ENCODE measurements at places on chromosomes 2 and 18.

- no peak for DNase-seq
Measured at GRCh38 chr2:98736464-98736889, 5.5 kb upstream of the MGAT4A start.

GRCh38 chr2:28904802-28905457 is 10.5 kb downstream of the WDR43 start:
- DNase-seq, result no peak

GRCh38 chr2:135164431-135164830 is 112.3 kb downstream of the RAB3GAP1 start:
- DNase-seq, result no peak

GRCh38 chr18:56462276-56462675 is 176.1 kb downstream of the TXNL1 start:
- no peak for DNase-seq

DNA sequence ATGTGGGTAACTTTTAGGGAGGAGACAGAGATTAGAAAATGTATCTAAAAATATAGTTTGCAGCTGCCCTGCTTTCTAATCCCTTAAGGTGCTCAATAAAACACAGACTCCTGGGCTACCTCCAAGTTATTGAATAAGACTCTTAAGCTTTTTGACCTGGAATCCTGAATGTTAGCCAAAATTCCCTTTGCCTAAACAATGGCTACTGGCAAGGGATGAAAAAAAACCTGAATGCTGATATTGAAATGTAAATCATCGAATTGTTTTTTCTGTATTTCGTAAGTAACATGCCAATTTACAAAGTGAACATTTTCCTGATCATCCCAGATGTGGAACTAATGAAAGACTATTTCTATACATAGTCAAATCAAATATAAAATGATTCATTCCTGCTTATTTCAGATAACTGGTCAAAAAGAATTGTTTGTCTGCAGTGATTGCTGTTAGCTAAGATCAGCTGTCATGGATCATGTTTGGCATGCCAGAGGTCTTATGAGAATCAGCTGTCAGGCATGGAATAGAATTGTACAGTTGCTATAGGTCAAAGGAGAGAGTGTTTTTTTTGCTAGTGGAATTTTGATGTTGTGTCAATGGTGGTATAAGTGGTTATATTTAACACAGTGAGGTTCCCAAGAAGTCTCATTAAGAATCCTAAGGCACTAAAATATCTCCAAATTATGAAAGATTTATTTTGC is 363.6 kb upstream of the CWC22 start:
- no peak for DNase-seq

DNA sequence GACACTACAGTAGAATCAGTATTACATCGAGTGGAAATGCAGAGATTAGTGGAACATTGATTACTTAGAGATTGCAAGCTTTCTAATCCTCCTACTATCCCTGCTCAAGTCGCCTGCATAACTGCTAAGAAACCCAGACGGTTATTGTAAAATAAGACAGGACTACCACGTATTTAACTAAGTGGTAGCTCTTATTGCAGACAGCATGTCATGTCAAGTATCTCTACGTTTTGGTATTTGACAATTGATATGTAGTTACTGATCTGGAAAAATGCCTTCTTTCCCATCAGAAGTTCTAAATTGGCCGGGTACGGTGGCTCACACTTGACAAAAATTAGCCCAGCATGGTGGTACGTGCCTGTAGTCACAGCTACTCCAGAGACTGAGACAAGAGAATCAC is 404.1 kb downstream of the CBLN2 start:
- no peak for DNase-seq

GRCh38 chr2:63053889-63054602 is 3.4 kb downstream of the OTX1 start:
- no peak for DNase-seq

GRCh38 chr2:152127628-152128027 is 28.8 kb upstream of the CACNB4 start:
- DNase-seq, result no peak

DNA sequence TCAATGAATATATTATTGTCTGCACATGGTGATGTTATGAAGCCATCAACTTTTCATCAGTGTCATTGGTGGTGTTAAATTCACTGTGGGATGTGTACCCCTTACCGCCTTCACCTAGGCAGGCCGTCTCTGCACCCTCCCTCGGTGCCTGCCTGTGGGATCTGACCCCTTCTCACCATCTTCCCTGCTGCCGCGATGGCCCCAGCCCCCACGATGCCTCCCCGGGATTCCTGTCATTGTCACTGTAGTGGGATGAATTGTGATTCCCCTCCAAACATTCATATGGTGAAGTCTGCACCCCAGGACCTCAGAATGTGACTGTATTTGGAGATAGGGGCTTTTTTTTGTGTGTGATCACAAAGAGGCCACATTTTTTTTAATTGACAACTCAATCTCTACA is 198.3 kb upstream of the HS6ST1 start:
- no peak for DNase-seq

GRCh38 chr2:239277401-239278085 is 123.3 kb downstream of the HDAC4 start:
- no peak for DNase-seq

DNA sequence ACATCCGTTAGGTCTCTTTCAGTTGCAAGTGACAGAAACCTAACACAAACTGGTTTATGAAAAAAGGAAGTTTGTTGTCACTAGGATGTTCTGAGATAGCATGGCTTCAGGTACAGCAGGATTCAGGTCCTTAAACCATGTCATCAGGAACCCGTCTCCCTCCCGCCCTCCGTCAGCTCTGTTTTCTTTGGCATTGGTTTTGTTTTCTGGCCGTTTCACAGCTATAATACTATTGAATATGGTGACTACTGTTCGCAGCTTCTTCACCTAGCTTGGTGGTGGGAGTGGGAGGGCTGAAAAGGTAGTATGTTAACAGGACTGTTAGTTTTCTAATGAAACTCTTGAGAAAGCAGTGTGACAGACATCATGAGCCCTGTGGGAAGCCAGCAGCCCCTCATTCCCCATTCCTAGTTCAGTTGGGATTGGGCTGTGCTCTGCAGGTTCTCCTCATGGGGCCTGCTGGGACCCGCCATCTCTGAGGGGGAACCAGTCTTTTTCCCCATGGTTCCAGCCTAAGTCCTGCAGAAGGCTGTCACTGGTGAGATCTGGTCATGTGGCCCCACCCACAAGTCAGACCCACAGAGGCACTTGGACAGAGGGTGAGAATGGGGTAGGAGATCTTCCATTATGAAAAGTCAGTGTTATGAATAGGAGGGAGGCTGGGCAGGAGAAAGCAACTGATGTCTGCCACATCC is 12.1 kb downstream of the PTMA start:
- no peak for DNase-seq

GRCh38 chr2:48356701-48357325 is 173.1 kb upstream of the STON1 start:
- DNase-seq, result peak; percentile 36

- no peak for DNase-seq
Measured at GRCh38 chr2:19472391-19472978, 114.1 kb upstream of the OSR1 start.

DNA sequence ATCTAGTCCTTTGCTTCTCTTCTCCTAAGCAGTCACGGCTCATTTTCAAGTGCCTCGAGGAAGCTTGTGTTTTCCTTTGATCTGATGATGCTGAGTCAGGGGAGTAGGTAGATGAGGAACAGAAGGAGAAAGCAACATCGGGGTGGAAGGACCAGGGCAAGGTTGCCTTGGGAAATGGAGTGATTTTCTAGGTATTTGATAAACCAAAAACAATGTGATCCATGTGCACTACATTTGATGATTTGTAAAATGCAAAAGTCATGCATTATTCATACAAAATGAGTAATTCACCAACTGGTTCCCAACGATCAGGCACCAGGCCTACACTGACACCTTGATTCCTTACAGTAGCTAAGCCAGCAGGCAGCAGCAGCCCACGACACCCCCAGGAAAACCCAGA is 205.3 kb downstream of the ANAPC1 start:
- DNase-seq, result no peak

DNA sequence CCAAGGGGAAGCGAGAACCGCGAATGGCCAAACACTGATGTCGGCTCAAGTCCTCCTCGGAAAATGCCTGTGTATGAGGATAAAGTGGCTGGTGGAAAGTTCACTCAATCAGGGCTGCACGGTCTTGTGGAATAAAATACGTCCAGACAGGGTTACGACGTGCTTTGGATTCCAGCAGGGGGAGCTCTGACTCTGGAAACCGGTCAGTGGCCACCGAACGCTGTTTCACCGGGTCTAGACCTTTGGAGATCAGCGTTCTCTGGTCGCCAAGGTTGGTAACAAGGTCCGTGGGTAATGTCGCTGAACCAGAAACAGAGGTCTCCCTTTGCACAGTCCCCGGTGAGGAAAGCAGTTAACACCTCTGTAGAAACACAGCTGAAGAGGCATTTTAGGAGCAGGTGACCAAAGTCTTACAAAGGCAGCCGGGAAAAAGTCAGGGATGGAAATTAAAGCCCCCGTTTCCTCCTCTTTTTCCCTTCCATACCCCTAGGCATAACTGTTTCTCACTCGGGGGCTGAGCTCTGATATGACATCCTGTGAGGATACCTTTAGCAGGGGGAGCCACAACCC is 47.8 kb downstream of the CDCA7 start:
- DNase-seq, result peak; percentile 100

DNA sequence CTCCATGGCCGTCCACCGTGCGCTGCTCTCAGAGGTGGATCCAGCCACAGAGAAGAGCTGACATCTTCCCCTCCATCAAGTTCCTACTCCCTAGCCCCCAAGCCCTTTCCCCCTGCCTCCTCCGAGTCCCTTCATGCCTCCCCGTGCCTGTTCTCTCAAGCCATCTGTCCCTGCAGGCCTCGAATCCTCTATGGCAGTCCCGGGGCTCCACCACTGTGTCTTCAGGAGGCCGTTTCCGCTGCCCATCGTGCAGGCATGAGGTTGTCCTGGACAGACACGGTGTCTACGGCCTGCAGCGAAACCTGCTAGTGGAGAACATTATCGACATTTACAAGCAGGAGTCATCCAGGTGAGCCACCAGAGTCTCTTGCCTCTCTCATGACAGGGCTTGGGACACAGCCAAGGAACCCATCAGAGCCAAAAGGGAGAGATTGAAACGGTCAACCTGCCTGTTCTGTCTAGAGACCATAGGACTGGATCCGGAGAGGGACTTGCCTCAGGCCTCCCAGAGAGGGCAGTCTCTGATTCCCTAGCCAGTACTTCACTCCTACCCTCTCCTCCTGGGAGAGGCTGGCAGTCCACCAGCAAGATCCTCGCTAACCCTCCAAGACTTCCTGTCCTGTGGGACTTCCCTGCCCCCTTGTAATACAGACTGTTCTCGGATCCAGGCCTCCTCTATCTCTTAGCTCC is 9.7 kb downstream of the UCN start:
- no peak for DNase-seq

- DNase-seq, result peak; percentile 64
Measured at GRCh38 chr2:199704358-199705238, 146.4 kb downstream of the FTCDNL1 start.

GRCh38 chr2:35080231-35080910 is 1275.2 kb upstream of the CRIM1 start:
- no peak for DNase-seq
